ENCODE measurements at places on chromosomes 5 and 9. TPM values are rescaled to one million over a fixed set of nuclear protein-coding genes. Genes with fewer than 3 reads are reported as not detected.

PHF24 gene
- total RNA-seq = not detected

CEP72 gene
- total RNA-seq = 22.5 TPM

TPM2 gene
- total RNA-seq = 5.3 TPM

DNA sequence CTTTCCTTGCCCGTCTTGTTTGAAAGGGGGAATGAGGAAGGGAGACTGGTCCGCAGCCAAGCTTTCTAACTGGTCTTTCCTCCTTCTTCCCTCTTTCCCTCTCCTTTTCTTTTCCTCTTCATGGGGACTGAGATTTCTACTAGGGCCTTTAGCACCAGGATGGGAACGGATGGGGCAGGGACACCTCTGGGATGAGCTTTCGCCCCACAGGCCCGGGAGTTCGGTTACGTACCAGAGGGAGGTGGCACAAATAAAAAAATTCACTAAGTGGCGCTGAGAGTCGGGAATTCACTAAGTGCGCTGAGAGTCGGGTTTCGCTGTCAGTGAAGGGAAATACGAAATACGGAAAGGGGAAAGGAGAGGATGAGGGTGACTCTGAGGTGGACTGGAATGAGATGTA is 21.6 kb downstream of the BTNL9 start:
- H3K4me3 ChIP-seq = no peak overlapping the region
- DNase-seq = no peak
- no peaks in the 10 kb centered on the region for H3K36me3 ChIP-seq
- H3K27ac ChIP-seq = no peak overlapping the region
- no peaks in the 10 kb centered on the region for H3K4me1 ChIP-seq

CARD9 gene
- total RNA-seq = 1.4 TPM

FAT2 gene
- not detected for total RNA-seq

C1QTNF3 gene
- total RNA-seq = 2.5 TPM
